ENCODE measurements at places on chromosomes 6 and 20. TPM values are rescaled to one million over a fixed set of nuclear protein-coding genes. Genes with fewer than 3 reads are reported as not detected.

Gene TMEM217
- total RNA-seq, result 3.2 TPM

Gene OOEP
- total RNA-seq, result not detected

Gene CLVS2
- total RNA-seq, result not detected

Gene IL17A
- total RNA-seq, result not detected

DNA sequence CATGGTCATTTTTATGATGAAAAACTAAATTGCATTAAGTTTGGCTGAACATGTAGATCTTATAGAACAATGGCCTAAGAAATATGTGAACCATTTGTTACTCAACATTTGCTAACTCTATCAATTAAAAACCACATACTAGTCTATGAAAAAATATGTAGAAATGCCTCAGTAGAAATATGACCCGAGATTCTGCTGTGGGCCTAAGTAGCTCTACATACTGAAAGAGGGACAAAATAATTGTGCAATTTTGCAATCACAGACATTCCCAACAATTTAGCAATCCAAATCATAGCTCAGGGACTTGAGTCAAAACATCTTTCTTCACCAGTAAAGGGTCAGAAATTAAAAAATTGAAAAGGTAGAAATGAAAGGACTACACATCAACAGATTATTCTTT is 619.0 kb downstream of the FRK start:
- DNase-seq, result no peak

DNA sequence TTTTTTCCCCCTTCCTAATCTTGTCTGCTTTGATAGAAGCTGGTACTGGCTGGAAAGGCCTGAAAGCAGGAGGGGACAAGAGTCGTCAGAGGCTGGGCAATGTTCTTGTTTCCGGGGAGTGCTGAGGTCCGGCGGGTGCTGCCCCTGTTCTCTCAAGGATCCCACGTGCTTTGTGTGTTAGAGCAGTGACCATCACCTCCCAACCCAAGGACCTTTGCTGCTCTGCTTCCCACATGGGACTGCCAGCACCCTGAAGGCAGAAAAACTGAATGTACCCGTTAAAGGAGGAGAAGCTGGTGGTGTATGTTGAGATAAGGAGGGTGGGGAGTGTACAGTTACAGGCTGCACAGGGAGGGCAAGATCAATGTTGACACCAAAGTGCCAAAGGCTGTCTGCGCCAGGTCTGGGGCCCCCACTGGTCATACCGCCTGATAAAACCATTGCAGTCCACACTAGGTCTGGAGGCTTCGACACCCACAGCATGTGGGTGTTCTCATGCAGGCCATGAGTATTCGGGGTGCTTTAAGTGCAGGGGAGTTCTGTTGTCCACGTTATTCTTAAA is 15.0 kb downstream of the C20orf173 start:
- peak; percentile 70 for DNase-seq

All from liver (tissue), 10 donors.